ENCODE measurements at places on chromosomes 3 and 15.

DNA sequence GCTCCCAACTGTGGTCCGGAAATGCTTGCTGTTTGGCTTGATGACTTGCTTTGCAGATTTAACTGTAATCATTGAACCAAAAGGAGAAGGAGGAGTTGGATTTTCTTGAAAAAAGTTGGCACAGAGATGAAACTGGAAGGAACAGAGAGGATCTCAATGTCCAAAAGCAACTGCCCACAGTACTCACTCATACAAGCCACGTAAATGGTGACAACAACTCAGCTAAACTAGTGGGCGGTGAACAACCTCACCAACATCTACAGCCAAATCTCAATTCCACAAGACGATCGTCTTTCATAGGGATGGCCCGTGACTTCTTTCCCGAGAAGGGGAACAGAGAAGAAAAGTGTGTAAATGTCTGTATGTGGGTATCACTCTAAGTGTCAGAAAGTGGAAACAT, 48.1 kb downstream of the MYO5C start:
- DNase-seq: no peak

DNA sequence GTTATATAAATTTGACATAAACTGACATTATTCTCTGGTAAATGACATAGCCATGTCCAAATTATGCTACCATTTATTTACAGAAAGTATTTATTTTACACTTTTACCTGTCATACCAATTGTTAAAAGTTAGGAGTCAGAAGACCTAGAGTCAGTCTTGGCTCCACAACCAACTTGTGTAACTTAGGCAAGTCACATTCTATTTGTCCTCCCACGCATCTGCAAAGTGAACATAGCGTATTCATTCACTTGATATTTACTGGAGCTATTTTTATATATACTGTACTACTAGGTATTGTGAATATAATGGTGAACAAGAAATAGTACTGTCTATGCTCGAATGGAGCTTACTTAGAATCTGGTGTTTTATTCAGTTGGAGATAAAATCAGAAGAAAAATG, 78.7 kb downstream of the ZNF280D start:
- DNase-seq: no peak

DNA sequence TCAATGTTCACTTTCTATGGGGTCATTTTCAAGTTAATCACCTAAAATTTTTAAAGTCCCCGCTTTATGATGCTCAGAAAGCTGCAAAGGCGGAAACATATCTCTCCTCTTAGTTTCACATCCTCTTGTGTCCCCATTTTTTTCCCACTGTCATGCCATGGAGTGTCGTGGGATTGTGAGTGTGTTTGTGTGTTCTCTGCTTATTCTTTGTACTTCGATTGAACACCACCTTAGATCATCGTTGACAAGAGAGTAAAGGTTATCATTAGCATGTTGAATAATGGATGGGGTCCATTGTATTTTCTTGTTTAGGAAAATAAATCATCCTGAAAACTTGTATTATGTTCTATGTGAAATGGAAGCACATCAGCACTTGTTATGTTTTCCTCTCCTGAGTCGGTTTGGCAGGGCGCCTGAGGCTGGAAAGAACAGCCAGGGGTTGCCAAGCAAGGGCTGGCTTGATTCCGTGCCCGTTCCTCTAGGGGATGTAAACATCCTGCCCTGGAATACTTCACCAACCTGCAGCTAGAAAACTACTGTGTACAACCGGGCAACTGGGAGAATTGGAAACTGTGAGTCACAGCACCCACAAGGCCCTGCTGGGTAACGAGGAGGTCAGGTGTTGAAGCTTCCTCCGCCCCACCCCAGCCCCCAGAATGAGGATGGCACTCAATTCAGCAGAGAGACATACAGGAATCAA, 67.2 kb downstream of the EIF4E3 start:
- DNase-seq: no peak

GRCh38 chr3:53518495-53518981, 24.1 kb downstream of the CACNA1D start:
- no peak for DNase-seq

DNA sequence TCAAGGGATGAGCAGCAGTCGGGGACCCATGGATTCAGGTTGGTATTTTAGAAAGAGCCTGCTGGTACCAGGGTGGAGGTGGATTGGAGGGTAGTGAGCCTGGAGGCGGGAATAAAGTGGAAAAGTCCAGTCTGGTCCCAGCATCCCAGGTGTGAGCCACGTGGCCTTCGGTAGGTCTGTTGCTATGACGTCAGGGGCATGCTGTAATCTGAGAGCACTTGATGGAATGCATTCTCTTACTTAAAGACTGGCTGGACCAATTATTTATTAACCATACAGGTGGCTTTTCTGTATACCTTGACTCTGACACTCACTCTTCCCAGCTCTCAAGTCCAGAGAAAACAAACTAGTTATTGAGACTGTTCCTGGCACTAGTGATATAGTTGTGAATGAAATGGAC, 389.9 kb upstream of the RGMA start:
- no peak for DNase-seq

All from stimulated activated CD4-positive, alpha-beta T cell treated with anti-CD3 and anti-CD28 coated beads, TNF-alpha, amount 100 ng/mL, for 24 hours (primary cell).